Chondrocyte (in vitro differentiated cells): ENCODE measurements at places on chromosomes 16 and 17. TPM values are rescaled to one million over a fixed set of nuclear protein-coding genes. Genes with fewer than 3 reads are reported as not detected.

The TMC7 gene
- 1.2 to 1.8 TPM (median 1.6 TPM) in 3 replicates for total RNA-seq

The SLC52A1 gene
- total RNA-seq: not detected in 3 replicates

The MEIOB gene
- 1.1 to 1.3 TPM (median 1.2 TPM) in 3 replicates for total RNA-seq

The HOXB4 gene
- total RNA-seq: not detected in 3 replicates

The TP53TG3F gene
- not detected in 3 replicates for total RNA-seq

The IFI35 gene
- 9.0 to 20.9 TPM (median 12.8 TPM) in 3 replicates for total RNA-seq

The NPIPA8 gene
- total RNA-seq: 0.35 to 0.68 TPM (median 0.41 TPM) in 3 replicates

GRCh38 chr16:27764869-27765675, 215.1 kb downstream of the KATNIP start:
- no peak overlapping the region for H3K4me3 ChIP-seq
- H3K36me3 ChIP-seq: peaks cover 14% of the 10 kb centered on the region
- H3K27me3 ChIP-seq: no peaks in the 10 kb centered on the region
- no peak overlapping the region for H3K27ac ChIP-seq

GRCh38 chr17:34464812-34465211, 101.8 kb upstream of the CCL1 start:
- H3K27ac ChIP-seq: no peak overlapping the region
- no peaks in the 10 kb centered on the region for H3K4me1 ChIP-seq
- H3K27me3 ChIP-seq: peaks cover 11% of the 10 kb centered on the region
- DNase-seq: no peak

- peak overlapping the region; percentile 46 for H3K27ac ChIP-seq
- DNase-seq: no peak
- H3K4me3 ChIP-seq: peak overlapping the region; percentile 52
- H3K27me3 ChIP-seq: peaks cover 1% of the 10 kb centered on the region
Observed at GRCh38 chr17:7922845-7923628, 6.6 kb downstream of the KCNAB3 start.

GRCh38 chr17:11997147-11997971, at the start of gene ZNF18:
ZNF18 (minus strand) TSS chr17:11997475; CDS start chr17:11992829, 4,646 bp downstream.
- DNase-seq: peak; percentile 99
- H3K4me3 ChIP-seq: peak within 1 kb of the TSS; percentile 98
- peak within 1 kb of the TSS; percentile 99 for H3K27ac ChIP-seq
- H3K36me3 ChIP-seq: peaks cover 8% of the 10 kb centered on the region
- no peaks in the 10 kb centered on the region for H3K27me3 ChIP-seq

GRCh38 chr16:22653876-22654275, 143.2 kb downstream of the NPIPB5 start:
- H3K4me1 ChIP-seq: no peaks in the 10 kb centered on the region
- no peaks in the 10 kb centered on the region for H3K36me3 ChIP-seq
- DNase-seq: no peak
- no peak overlapping the region for H3K4me3 ChIP-seq

- peak overlapping the region; percentile 68 for H3K4me3 ChIP-seq
- no peak for DNase-seq
- no peak overlapping the region for H3K27ac ChIP-seq
- no peaks in the 10 kb centered on the region for H3K36me3 ChIP-seq
- H3K4me1 ChIP-seq: peaks cover 9% of the 10 kb centered on the region
Observed at GRCh38 chr17:42049834-42050392, 488 bp downstream of the C17orf113 start.

- H3K4me1 ChIP-seq: no peaks in the 10 kb centered on the region
- no peak for DNase-seq
- no peaks in the 10 kb centered on the region for H3K27me3 ChIP-seq
- H3K4me3 ChIP-seq: no peak overlapping the region
- H3K36me3 ChIP-seq: peaks cover 32% of the 10 kb centered on the region
Observed at GRCh38 chr16:16105646-16106045, 117.6 kb downstream of the ABCC6 start.

DNA sequence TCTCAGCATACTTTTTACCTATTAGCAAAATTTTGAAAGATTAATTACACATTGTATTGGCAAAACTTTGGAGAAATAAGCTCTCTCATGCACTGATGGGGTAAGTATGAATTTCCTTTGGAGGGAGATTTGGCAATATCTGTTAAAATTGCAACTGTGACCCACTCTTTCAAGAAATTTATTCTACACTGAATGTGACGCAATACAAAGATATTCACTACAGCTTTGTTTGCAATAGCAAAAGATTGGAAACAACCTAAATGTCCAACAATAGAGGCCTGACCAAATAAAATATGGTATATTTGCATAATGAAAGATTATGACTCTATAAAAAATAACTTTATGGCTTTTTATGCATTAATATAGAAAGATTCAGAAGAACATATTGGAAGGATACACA, 363.5 kb downstream of the GRIN2A start:
- no peak overlapping the region for H3K27ac ChIP-seq
- no peak overlapping the region for H3K4me3 ChIP-seq

DNA sequence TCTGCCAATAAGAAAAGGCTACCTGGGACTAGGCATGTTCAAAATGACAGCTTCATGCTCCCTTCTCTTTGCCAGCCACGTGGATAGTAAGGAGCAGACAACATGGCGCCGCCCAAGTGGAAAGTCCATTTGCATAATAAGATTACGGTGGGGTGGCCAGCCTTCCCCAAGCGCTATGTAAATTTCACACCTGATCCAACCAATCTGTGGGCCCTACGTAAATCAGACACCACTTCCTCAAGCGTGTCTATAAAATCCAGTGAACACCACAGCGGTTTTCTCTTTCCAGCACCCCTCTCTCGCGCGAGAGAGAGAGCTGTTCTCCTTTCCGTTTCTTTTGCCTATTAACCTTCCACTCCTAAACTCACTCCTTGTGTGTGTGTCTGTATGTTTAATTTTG, 140.3 kb upstream of the ERCC4 start:
- H3K36me3 ChIP-seq: no peaks in the 10 kb centered on the region
- DNase-seq: no peak
- H3K27me3 ChIP-seq: peaks cover 2% of the 10 kb centered on the region
- no peak overlapping the region for H3K27ac ChIP-seq
- H3K4me1 ChIP-seq: no peaks in the 10 kb centered on the region

DNA sequence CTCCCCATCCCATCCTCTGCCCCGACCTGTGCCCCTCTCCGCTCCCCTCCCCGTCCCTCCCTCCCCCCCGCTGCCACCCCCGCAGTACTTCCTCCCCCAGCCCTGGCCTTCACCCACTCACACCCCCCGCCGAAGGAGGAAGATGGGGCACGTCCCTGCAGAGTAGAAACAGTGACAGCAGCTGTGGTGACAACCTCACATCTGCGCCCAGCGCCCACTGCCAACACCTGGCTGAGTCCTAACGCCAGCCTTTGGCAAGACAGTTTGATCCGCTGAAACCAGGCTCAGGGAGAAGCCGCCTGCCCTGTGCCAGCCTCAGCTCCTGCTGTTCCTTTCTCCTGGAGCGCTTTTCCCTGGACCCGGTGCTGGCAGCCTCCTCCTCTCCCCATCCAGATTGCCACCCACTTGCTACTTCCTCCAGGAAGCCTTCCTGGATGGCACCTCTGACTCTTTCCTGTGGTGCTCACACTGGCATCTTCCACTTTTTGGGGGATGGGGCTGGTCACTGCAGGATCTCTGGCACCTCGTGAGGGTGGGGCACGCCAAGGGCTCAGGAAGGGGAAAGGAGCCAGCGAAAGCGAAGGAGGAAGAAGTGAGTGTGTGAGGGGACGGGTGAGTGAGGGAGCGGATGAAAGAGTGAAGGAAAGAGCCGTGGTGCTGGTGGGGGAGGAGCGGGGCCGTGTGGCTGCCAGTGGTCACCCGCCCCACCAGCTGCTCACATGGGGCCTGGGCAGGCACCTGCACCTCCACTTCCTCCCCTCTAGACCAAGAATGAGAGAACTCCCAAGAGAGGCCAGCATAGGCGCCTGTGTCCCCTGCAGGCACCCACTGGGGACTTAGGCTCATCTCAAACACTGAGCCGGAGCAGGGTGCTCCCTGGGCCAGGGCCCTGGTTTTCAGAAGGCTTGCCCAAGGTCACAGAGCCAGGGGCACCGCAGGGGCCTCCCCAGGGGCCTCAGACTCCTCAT, 27.0 kb downstream of the ZFPM1 start:
- no peaks in the 10 kb centered on the region for H3K36me3 ChIP-seq
- H3K4me1 ChIP-seq: peaks cover 7% of the 10 kb centered on the region

GRCh38 chr16:20216591-20217217, 110.6 kb downstream of the GP2 start:
- H3K27me3 ChIP-seq: no peaks in the 10 kb centered on the region
- H3K4me1 ChIP-seq: no peaks in the 10 kb centered on the region
- no peak for DNase-seq
- H3K4me3 ChIP-seq: no peak overlapping the region
- no peaks in the 10 kb centered on the region for H3K36me3 ChIP-seq
- no peak overlapping the region for H3K27ac ChIP-seq

GRCh38 chr17:8151641-8152111, 528 bp downstream of the PER1 start:
- H3K36me3 ChIP-seq: peaks cover 21% of the 10 kb centered on the region
- no peak overlapping the region for H3K27ac ChIP-seq
- DNase-seq: peak; percentile 94
- H3K4me3 ChIP-seq: no peak overlapping the region
- H3K27me3 ChIP-seq: no peaks in the 10 kb centered on the region

DNA sequence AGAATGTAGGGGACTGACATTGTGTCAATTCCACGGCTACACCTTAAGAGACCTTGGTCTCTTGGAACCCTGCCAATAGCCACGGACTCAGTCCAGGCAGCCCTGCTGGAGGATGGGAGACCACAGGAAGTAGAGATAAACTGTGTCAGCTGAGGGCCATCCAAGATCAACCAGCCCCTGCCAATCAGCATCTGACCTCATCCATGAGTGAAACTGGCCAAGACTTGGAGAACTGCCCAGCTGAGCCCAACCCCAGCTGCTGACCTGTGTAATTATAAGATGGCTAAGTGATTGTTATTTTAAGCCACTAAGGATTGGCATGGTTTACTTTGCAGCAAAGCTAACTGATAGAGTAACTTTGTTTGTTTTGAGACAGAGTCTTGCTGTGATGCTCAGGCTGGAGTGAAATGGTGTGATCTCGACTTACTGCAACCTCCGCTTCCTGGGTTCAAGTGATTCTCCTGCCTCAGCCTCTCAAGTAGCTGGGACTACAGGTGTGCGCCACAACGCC, 13.3 kb upstream of the YWHAE start:
- peak overlapping the region; percentile 41 for H3K27ac ChIP-seq
- H3K36me3 ChIP-seq: peaks cover 8% of the 10 kb centered on the region
- peaks cover 20% of the 10 kb centered on the region for H3K4me1 ChIP-seq
- no peaks in the 10 kb centered on the region for H3K27me3 ChIP-seq
- DNase-seq: peak; percentile 43
